Mucosa of descending colon (tissue), 3 donors: ENCODE measurements at places on chromosomes 16 and 17. TPM values are rescaled to one million over a fixed set of nuclear protein-coding genes. Genes with fewer than 3 reads are reported as not detected.
A peak's percentile ranks its signal among the peaks of the same experiment; 100 is the strongest.

DNA sequence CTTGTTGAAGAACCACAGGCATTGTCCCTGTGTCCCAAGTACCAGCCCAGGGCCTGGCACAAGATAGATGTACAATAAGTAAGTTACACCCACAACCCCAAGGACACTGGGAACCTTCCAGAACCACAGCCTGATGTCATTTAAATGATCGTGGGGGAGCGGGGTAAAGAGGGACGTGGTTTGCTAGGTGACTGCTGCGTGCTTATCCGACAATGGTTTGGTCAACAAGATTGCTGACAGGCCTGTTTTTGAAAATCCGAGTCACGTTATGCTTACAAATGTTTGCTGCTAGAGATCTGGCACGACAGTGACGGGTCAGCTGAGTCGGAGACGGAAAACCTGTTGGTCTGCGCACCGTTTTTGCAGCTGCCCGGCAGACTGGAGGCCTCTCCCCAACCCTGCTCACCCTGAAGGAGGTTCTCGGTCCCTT is 22.8 kb downstream of the COTL1 start:
- DNase-seq: peak; percentile 55

- no peak for DNase-seq
Measured at GRCh38 chr17:59572301-59572924, 7.0 kb downstream of the DHX40 start.

DNA sequence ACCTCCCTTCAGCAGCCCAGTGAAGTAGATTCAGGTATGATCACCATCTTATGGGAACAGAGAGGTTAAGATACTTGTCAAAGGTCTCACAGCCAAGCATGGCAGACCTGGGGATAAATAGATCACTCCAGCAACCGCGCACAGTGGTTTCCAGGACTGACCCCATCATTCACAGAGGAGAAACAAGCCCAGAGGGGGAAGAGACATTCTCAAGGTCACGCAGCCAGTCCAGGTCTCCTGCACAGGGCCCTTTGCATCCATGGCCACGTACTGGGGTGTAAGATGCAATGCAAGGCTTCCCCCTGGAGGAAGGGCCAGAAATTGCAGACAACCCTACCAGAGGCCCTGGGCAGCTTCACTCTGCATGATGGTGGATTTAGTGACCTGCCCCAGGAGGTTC is 19.9 kb downstream of the TLE7 start:
- peak; percentile 33 for DNase-seq

- DNase-seq: no peak
Measured at GRCh38 chr16:72972878-72973571, 74.9 kb downstream of the ZFHX3 start.

DNA sequence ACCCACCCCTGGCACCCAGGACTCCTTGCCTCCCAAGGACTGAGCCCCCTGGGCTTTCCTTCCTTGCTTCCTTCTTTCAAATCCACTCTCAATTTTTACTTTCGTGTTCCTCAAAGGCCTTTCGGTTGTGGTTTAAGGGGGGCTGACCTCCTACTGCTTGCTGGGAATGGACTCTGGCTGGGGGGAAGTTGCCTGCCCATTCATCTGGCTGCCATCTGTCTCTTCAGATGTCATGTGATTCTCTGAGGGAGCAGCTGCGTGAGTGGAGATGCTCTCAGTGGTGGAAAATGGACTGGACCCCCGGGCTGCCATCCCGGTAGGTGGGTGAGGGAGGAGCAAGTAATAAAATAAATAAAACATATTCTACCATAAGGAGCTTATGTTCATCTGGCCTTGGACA is 93.8 kb upstream of the RPRML start:
- DNase-seq: peak; percentile 17

- DNase-seq: no peak
Measured at GRCh38 chr16:20846030-20846429, 39.7 kb downstream of the REXO5 start.

DNA sequence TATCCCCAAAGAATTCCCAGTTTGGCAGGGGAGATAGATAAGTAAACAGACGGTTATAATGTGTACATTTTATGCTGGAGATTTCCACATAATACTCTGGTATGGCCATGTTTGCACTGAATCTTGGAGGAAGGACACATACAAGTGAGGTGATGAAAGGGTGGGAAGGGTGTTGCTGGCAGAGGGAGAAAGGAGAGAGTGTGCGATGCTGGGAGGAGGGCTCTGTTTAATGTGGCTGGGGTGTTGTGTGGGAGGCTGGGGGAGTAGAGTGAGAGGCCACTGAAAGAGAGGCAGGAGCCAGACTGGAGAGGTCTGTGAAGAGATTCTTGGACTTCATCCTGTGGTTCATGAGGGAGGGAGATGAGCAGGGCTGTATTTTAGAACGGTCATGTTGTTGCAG is 87.6 kb downstream of the SPACA3 start:
- no peak for DNase-seq

DNA sequence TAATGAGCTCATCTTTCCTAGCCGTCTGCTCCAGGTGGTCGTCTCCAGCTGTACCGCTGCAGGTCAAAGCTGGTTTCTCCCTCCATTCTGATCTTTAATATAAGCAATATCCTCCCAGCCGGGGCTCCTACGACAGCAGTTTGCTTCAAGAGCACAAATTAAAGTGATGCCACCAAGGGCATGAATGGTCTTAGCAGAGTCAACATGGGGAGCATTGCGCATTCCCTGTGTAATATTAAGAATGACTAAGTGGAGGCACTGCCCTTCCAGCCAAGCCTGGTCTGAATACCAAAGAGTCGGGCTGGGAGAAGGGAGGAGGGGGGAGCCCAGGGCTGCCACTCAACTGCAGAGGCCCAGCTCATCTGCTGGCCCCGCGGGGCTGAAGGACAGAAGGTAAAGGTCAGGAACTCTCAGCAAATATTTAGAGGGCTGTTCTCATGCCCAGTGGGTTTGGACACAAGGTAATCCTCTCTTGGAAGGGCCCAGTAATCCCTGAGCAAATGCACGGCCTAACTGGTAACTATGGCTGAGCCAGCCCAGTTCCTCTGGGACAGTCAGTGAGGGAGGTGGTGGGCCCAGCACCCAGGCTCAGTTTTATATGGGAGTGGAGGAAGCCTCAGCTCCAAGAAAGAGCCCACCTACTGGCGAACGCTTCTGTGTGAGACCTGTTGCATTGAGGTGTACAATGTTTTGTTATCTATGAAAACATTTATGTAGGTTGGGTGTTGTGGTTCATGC is 121.2 kb downstream of the IRX3 start:
- DNase-seq: no peak

DNA sequence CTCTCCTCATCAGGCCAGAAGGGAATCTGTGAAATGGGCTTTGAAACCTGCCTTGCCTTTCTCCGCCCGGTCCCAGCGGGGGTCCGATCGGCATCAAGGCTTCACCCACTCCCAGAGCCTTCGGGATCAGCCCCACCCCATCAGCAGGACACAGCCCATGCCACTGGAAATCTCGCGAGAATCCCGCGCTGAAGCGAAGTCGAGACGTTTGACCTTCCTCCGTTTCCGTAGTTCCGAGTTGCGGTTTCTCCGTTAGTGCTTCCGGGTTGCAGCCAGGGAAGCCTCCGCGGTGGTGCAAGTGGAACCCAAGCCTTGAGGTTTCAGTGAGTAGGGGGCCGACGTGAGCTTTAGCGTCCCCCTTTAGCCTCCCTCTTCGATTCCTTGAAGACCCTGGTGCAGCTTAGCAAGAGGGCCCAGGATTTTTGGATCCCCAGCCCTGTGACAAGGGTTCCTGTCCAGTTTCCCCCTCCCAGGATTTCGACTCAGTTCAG is at the start of gene COASY:
Gene COASY, plus strand, starts transcription at position 252 of the 491 bp plus-strand sequence. CDS start 475 bp downstream, outside the sequence.
- DNase-seq: peak; percentile 97

DNA sequence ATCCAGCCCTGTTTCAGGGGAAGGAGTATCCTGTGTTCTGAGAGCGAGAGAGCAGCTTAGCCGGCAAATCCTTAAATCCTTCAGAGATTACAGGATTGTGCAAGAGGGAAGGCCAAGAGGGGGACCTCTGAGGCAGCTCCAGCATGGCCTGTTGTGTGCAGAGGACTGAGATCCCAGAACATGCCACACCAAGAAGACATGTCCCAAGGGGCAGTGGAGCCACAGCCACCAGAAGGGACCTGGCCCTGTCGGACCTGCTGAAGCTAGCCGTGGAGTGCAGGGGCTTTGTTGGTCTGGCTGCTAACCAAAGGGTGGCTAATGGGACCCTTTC is 1.6 kb upstream of the MRC2 start:
- DNase-seq: no peak

- DNase-seq: no peak
Measured at GRCh38 chr16:11478431-11479119, 108.1 kb downstream of the LITAF start.

GRCh38 chr16:72723781-72724180 is 324.1 kb downstream of the ZFHX3 start:
- no peak for DNase-seq

GRCh38 chr17:45364531-45365390 is 47.9 kb upstream of the MAP3K14 start:
- DNase-seq: no peak

DNA sequence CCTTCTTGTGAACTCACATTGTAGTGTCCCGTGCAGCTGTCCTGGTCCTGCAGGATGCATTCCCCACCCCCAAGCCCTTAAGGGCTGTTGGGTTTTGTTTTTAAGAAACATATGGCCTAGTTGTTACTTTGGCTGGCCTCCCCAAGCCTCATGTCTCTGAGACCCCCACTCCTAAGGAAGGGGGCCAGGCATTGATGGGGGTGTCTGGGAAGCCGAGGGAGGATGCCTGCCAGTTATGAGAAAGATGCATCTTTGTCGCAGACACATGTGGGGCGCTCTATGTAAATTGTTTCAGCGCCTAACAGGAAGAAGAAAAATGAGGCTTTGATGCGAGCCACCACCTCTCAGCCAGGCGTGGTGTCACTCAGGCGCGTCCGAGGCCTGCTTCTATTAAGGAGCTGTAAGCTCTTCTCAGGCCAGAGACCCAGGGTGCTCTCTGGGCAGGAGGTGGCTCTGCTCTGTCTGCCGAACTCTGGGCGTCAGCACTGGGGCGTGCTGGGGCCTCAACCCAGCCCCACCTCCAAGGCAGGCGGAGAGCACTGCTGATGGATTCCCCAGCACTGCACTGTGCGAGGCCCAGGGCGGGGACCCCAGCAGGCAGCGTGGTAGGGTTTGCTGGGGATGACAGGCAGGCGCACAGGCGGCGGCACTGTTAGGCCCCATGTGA is 70.6 kb downstream of the SREBF1 start:
- no peak for DNase-seq

GRCh38 chr16:4454623-4455022 is 19.8 kb downstream of the NMRAL1 start:
- no peak for DNase-seq

DNA sequence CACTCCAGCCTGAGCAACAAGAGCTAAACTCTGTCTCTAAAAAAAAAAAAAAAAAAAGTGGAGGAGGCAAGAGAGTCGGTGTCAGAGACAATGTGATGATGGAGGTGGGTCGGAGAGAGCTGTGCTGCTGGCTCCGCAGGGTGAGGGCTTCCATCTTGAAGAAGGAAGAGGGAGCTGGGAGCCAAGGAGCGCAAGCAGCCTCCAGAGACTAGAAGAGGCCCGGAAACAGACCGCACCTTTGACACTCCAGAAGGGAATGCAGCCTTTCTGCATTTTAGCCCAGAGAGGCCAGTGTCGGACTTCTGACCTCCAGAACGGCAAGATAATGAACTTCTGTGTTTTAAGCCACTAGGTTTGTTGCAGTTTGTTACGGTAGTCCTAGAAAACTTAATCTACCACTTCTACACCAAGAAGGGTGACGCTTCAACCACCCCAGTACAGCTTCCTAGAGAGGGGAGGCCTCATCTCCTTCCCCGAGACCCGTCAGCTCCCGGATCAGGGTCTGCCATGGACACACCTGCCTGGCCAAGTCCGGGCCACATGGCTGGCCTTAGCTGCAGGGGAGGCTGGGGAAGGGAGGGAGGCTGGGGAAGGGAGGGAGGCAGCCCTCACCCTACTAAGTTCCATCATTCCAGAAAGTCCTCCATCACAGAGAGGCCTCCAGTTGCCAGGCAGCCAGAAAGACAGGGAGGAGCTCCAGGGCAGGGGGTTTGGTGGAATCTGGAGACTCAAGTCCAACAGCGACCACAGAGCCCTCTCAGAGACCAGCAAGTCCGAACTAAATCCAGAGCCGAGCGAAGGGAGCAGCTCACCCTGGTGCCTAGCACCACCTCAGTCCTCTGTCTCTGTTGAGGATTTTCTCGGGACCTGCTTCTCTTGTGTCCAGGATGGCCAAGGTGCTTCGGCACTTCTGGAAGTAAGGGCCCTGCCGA is 13.2 kb upstream of the RBFOX3 start:
- DNase-seq: no peak

- no peak for DNase-seq
Measured at GRCh38 chr16:79294568-79294967, 306.0 kb downstream of the MAF start.

DNA sequence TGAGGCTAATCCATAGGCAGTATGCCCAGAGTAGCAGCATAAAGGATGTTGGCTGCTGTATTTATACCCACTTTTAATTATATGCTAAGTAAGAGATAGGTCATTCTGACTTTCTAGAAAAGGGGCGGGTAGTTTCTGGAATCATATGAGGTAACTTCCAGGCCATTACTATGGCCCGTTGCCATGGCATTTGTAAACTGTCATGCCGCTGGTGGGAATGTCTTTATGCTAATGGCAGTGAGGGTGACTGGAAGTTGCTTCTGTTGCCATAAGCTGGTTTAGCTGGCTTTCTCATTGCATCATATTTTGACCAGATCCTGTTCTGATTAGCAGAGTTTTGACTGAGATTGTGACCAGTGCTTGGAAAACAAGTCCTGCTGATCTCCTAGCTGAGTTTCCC is 929.6 kb upstream of the CDH8 start:
- no peak for DNase-seq

GRCh38 chr16:65121870-65122723 is at the start of gene CDH11:
Gene CDH11 (minus strand): TSS chr16:65122063. CDS start chr16:65004869, 117,194 bp downstream.
- peak; percentile 58 for DNase-seq

DNA sequence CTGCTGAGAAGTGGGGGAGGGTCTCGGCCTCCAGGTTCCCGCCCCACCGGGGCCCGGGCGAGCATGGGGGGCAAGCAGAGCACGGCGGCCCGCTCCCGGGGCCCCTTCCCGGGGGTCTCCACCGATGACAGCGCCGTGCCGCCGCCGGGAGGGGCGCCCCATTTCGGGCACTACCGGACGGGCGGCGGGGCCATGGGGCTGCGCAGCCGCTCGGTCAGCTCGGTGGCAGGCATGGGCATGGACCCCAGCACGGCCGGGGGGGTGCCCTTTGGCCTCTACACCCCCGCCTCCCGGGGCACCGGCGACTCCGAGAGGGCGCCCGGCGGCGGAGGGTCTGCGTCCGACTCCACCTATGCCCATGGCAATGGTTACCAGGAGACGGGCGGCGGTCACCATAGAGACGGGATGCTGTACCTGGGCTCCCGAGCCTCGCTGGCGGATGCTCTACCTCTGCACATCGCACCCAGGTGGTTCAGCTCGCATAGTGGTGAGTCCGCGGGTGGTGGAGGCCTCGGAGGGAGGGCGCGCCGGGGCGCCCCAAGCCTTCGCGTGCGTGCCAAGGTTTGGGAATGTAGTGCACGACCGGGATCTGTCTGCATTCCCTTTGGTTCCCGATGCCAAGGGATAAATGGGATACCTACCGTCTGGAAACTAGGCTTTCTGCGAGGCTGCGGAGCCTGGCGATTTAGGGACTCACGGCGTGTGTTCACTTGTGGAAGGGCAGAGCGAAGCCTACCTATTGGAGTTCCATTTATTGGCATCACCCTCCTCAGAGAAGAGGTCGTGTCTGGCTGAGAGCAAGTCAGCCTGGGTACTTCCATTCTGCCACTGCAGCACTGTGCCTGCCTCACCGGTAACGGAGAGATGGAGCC is 1.0 kb downstream of the ZNRF1 start:
- peak; percentile 85 for DNase-seq

The OR1A1 gene
- total RNA-seq: not detected

The HEATR9 gene
- total RNA-seq: not detected

The CNTNAP4 gene
- 0.32 TPM for total RNA-seq

The CACNG1 gene
- not detected for total RNA-seq

The KCNH4 gene
- not detected for total RNA-seq

The IGFALS gene
- 0.51 TPM for total RNA-seq
